ENCODE measurements at places on chromosomes 4 and X.

GRCh38 chr4:24476282-24476681, 108.1 kb downstream of the DHX15 start:
- no peak for DNase-seq

DNA sequence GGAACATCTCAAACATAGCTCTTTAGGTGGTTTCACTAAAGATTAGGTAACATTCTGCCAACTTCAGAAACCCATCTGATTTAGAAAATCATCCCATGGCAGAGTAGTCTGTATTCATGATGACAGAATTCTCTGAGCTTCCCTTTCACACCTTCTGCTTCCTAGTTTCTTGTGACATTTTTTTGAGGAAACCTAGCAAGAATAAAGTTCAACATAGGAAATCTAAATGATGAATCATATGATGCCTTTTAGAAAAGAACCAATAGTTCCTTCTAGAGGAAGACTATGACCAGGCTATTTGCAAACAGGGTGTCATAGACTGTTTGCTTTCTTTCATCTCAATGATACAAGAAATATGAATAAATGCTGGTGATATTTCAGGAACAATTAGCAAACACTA, 49.8 kb upstream of the CAMK2D start:
- no peak for DNase-seq

DNA sequence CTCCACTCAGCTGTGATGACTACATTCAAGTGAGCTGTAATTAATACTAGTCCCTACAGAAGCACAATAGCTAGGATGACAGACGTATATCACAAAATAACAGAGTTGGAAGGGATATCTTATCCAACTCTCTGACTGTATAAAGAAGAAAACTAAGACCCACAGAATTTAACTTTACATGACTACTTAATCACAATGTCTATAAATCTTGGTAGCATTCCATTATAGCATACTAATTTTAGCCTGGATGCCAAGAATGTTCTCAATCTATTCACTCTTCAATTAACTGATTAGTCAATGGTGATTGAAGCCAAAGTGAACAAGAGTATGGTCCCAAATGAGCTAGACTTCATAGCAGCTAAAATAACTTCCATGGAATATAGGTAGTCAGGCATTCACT, 31.2 kb downstream of the RPS6KA6 start:
- DNase-seq = no peak

DNA sequence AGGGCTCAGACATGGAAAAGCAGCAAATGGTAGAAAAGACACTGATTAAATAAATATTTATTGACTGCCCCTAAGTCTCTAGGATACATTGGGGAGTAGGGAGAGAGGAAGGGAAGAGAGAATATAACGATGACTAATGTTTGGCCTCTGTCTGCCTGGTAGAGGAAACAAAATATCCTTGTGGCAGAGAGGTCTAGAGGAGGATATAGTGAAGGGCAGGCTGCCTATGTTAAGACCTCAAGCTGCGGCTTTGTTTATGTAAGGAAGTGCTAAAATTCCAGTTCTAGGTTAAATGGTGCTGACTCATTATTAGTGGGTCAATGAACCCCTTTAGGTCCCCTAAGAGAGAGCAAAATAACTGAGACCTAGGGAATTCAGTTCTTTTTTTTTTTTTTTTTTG, 427.3 kb upstream of the FTHL17 start:
- no peak for DNase-seq

DNA sequence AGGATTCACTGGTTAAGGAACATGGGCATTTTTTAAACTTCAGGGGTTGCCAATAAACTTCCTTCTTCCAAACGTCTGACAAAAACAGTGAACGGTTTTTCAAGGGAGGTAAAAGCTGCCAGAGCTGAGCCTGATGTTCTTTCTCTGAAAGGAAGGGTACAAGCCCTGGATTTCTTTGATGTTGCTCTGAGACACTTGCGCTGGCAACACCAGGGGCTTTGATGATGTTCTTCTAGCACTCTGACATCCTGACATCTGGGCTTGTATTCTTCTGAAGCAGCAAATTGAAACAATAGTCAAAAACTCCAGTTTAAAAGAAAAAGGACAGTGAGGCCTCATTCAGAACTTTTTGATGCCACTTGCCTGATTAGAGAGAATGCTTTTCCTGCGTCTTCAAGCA, 11.8 kb downstream of the FTHL17 start:
- no peak for DNase-seq

- no peak for DNase-seq
These were observed 76.7 kb downstream of the AFF1 start for GRCh38 chr4:87011340-87012034.

GRCh38 chr4:74544655-74545361, 99.9 kb downstream of the AREG start:
- DNase-seq = no peak

DNA sequence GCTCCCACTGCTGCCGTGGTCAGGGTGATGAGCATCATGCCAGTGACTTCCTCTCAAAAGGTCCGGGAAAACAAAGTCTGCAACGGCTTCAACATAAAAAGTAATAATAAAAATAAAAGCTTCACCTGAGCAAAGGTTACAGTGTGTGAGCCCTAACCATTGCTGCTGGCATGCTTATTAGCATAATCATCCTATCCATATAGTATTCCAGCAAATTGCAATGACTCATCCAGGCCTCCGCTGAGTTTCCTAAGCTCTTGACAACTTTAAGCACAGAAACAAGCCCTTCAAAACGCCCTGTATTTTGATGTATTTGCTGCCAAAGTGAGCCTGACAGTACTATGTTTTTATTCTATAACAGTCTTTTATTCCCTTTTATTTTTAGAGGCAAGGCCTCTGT, 100.5 kb downstream of the AASDH start:
- DNase-seq = no peak

GRCh38 chr4:144715230-144715629, 69.3 kb downstream of the HHIP start:
- no peak for DNase-seq

DNA sequence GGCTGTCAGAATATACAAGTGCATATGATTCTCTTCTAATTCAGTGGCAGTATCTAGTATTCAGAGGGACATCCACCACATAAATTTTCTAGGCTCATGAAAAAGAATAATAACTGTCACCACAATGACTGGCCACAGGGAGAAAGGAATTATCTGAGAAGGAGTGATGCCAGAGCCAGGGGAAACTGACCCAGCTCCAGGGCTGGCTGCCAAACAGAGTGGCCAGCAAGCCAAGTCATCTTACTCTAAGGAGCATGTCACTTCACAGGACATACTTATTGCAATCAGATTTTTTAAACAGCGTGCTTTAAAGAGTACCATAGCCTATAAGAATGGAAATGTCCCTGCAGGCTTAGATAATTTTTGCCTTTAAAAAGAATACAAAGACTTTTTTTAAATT, 5.8 kb upstream of the SEPTIN11 start:
- no peak for DNase-seq

GRCh38 chr4:47763279-47763678, 74.6 kb downstream of the CORIN start:
- no peak for DNase-seq

- DNase-seq = no peak
These were observed 9.9 kb downstream of the CENPVL3 start for GRCh38 chrX:51608766-51609165.

DNA sequence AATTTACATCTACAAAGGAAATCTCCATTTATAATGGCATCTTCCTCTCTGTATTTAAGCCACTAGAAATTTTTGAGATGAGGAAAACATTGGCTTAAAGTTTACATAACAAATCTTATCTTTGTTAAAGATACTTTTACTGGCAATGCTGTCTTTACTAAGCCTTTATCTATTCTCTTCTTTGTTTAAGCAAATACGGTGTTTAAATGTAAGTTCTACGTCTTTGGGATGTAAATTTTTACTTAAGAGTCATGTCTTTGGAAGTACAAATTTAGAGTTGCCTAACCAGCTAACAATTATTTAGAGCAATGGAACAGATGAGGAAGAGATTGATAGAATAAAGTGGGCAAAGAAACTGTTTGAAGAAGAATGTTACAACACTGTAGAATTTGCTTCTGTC, 1024.0 kb upstream of the PCDH10 start:
- DNase-seq = no peak

- no peak for DNase-seq
These were observed 243.4 kb downstream of the AR start for GRCh38 chrX:67787196-67787595.

DNA sequence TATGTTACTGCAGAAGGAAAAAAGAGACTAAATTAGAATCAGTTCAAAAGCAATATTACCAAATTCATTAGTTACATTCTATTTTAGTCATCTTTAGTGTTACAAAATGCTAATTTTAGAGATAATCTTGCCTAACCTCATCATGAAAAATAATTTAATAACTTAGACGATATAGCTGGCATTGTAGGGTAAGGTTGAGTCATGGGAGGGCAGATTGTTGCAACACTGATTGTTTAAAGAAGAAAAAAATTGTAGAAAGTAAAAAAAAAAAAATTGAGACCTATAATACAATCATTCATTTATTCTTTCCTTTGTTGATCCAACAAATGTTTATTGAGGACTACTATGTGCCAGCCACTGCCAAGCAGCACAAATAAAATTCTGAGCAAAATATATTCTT, 330.9 kb downstream of the GBA3 start:
- no peak for DNase-seq

DNA sequence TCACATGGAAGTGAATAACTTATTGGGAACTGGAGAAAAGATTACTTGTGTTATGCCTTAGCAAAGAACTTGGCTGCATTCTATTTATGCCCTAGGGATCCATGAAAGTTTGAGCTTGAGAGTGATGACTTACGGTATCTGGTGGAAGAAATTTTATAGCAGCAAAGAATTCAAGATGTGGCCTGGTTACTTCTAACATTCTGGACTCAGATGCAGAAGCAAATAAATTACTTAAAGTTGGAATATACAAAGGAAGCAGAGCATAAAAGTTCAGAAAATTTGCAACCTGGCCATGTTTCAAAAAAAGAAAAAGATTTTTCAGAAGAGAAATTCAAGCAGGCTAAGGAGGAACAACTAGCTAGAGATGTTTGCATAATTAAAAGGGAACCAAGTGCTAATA, 252.3 kb upstream of the WDFY3 start:
- DNase-seq = no peak

- no peak for DNase-seq
These were observed 148.3 kb downstream of the CPEB2 start for GRCh38 chr4:15150631-15151030.

- no peak for DNase-seq
These were observed 208.2 kb downstream of the PARM1 start for GRCh38 chr4:75141162-75141561.

DNA sequence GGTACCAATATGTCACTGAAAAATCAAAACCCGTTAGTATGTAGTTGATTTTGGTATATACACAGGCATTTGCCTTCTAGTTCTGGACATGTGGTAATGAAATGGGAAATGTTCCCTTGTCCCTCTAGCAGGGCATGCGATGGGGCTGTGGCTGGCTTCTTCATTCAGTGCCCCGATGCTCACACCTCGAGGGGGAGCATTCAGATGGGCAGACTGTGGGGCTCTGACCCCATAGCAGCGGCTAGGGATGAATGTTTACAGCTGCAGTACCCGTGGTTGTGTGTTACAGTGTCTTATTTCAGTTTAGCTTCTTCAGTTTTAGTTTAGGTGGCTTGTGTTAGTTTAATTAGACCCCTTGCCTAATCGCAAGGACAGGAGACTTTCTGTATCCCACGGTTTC, 1741.0 kb upstream of the PCDH10 start:
- DNase-seq = no peak

DNA sequence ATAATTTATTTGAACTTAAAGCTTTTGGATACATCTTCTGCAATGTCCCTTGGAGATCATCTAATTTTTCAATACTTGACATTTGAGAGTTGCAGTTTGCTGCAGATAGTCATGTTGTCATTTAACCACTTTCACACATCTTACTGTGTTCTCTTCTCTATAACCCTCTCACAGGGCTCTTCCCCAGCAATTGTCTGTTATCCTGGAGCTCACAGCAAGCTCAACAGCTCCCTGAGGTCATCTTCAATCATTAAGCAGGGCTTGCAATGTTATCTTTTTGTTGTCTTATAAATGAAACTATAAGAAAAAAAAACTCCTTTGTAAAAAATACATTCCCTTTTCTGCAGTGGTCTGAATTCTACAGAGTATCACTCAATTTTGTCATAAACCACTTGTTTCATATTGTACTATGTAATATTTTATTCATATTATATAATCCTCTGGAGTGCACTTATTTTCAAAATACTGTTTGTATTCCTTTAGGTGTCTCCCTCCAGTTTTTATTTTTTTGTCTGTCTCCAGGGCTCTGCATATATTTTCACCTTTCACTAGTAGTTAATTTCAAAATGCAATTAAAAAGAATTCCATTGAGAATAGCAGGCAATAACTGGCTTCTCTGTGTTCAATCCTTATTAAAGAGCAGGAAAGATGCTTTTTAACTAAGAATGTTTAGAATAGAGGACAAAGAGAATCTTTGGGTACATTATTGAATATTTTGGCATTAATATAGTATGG, 106.3 kb upstream of the ARSJ start:
- DNase-seq = no peak

DNA sequence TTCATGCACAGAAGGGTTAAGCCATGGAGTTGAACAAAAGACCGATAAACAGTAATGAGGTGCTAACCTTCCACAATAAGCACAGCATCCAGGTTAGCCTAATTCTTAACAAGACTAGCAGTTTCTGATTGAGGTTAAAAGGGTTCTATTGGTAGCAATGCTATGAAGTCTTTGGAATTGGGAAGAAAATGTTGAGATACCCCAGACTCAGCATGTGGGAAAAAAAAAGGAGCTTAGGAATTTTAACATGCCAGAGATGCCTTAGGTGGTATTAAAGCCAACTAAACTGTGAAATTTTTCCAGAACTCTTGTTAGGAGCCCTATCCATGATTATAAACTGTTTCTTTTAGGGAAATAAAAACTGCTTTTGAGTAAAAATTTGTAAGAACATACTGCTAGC, 391.7 kb downstream of the GABRG1 start:
- no peak for DNase-seq

GRCh38 chr4:90025248-90025647, 101.9 kb upstream of the CCSER1 start:
- DNase-seq = no peak

- no peak for DNase-seq
These were observed 33.9 kb upstream of the SLC7A11 start for GRCh38 chr4:138275963-138276621.

- DNase-seq = no peak
These were observed 345.1 kb upstream of the TACR3 start for GRCh38 chr4:104064646-104065577.

DNA sequence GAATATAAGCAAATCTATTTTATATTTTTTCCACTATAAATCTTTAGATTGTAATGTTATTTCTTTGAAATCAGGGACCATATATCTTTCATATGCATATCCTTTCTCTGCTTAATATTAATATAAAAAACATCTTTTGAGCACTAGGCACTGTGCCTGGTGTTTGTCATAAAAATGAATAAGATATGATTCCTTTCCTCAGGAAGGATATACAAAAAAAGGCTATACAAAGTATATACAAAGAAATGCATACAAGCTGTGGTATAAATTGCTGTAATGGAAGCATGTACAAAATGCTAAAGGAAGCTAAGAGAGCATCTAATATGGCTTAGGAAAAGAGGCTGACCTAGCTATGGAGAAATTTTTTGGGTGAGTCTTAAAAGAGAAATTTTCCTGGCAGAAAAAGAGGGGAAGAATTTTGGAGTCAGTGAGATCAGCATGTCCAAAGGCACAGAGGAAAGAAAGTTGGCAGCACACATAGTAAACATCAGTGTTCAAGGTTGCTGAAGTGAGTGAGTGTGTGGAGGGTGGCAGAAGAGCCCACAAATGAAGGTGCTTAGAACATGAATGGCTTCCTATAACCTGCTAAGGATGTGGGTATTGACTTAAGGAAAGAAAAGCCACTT, 500.0 kb downstream of the SPRY1 start:
- DNase-seq = no peak

Measured in stimulated activated CD4-positive, alpha-beta T cell treated with anti-CD3 and anti-CD28 coated beads, Interleukin-15, amount 100 ng/mL, for 1 hour (primary cell).